NCI-H748 treated with DMSO at 0.1 percent for 48 hours (cell line): ENCODE measurements at places on chromosomes 7 and 10.

DNA sequence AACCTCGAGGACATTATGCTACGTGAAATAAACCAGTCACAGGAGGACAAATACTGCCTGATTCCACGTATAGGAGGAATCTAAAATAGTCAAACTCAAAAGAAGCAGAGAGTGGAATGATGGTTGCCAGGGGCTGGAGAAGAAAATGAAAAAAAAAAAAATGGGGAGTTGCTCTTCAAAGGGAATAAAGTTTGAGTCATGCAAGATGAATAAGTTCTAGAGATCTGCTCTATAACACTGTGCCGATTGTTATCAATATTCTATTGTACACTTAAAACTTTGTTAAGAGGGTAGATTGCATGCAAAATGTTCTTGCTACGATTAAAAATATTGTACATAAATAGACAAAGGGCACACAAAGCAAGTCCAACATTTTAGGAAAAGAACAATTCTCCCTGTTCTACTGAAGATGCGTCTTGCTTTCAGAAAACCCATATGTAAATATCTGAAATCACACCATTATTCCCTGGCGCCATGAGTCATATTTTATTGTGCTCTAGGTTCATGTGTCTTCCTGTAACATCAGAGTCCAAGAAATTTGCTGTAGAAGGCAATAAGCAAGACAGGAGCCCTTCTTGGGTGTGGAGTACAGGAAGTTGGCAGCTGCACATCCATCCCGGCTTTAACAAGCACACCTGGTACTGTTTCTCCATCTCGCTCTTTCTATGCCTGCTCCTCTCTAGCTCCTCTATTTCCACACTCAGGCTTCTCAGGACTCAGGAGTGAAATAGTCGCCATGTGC, 145.9 kb downstream of the GFRA1 start:
- no peak for DNase-seq

DNA sequence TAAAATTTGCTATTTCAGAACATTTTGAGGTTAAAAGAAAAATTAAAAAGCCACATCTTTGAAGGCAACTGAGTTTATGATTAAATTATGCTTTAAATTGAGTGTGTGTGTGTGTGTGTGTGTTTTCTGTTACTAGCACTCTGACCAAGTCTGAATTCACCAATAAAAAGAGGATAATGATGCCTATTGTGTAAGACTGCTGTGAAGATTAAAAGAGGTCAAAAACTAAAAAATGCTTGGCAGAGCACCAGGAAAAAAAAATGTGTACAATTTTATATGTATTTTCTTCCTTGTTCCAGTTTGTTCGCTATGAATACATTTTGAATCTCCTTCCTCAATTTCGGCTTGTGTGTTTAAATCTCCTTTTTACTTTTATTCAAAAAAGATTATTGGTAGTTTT, 316.6 kb upstream of the MAGI2 start:
- no peak for DNase-seq

GRCh38 chr7:134905375-134905774, 80.9 kb upstream of the AGBL3 start:
- no peak for DNase-seq

DNA sequence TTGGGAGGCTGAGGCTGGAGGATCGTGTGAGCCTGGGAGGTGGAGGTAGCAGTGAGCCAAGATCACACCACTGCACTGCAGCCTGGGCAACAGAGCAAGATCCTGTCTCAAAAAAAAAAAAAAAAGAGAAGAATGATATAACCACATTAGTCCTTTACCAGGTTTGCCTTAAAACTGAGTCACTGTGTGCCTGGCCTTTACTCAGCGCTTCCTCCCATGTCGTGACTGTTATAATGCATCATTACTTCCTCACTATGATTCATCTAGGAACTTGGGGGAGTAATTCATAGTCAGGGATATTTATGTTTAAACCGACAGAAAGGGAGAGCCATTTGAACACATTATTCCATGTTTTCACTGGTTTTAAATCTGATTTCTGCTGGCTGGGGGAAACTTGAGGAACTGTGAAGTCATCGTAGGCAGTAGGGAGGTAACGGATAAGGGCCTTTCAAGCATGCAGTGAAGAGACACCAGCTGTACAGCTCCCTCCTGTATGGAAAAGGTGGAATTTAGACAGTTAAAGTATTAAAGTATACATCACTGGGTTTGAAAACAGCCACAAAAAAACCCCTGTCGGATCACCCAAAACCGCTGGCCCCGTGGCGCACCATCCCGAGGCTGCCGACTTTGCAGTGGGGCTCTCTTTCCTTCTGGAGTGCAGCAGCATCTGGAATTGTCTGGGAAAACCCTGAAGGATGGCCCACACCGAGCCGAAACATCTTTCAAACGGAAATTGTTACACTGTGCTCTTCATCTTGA, 119.8 kb downstream of the NKX6-2 start:
- no peak for DNase-seq

DNA sequence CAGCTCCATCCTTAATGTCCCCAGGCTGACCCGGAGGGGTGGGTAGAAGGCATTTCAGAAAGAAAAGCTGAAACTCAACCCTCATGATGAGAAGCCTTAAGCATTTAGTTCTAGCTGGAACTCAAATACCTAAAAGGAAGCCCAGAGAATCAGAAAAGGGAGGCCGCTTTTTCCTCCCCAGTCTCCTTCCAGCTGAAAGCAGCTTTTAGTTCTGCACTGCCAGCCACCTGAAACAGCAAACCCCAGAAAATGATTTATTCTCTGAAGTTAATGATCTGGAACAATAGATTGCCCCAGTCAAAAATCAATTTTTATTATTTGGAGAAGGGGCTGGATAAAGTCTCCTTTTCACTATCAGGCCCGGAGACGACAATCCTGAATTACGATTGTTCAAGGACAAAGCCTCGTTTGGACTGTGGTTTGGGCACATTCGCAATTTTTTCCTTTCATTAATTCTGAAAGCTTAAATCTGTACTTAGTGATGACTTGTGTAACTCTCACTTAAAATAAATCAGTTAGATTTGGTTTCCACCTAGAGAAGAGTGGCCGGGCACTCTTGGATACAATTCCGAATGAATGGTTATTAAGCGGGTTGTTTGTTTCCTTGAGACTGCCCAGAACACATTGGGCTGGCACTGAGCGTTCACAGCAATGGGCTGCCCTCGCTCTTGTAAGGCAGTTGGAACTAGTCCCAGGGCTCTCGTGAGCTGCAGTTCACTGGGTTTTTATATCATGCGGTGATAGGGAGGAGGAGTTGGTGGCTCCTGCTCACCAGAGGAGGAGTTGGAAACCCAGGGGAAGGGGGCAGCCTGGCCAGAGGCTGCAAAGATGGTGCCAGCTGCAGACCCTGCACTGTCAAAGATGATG, 262.2 kb downstream of the CCSER2 start:
- DNase-seq, result no peak
